CD4-positive, alpha-beta T cell treated with Interleukin-4 for 4 hours (primary cell): ENCODE measurements at places on chromosomes 7 and 10.

GRCh38 chr7:102050864-102051460 lies 233.5 kb downstream of the CUX1 start:
- no peak for DNase-seq

- no peak for DNase-seq
Observed at GRCh38 chr10:50629495-50630122, 5.9 kb upstream of the SGMS1 start.

- DNase-seq, result no peak
Observed at GRCh38 chr7:151927540-151927939, 28.7 kb upstream of the GALNTL5 start.

DNA sequence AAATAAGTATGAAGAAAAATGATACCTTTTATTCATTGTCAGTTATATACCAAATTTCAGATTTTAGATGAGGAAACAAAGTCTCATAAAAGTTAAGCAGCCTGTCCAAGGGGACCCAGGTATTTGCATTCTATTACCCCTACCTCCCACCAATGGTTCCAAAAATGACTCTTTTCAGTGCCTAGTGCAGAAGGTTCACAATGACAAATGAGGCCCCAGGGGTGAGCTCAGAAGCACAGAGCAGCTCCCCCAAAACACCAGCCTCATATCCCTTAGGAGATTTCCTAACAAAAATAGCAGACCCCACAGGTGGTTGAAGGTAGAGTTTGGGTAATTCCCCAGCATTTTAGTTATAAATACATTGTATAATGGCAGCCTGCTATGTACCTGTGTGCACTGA lies 168.6 kb downstream of the REEP3 start:
- no peak for DNase-seq

DNA sequence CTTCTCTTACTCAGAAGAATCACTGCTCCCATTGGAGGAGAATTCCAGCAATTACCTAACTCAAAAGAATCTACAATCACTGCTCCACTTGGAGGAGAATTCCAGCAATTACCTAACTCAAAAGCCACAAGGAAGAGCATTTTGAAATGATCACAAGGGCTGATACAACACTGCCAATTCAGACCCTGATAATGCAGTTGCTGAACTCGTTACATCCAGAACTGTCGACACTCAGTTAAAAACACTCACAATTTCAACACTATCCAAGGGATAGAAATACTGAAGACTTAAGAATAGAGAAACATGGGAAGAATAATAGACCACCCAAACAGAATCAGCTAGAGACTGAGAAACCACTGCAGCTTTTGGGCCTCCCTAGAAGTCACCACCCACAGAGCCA lies 27.8 kb downstream of the AFAP1L2 start:
- DNase-seq, result no peak

DNA sequence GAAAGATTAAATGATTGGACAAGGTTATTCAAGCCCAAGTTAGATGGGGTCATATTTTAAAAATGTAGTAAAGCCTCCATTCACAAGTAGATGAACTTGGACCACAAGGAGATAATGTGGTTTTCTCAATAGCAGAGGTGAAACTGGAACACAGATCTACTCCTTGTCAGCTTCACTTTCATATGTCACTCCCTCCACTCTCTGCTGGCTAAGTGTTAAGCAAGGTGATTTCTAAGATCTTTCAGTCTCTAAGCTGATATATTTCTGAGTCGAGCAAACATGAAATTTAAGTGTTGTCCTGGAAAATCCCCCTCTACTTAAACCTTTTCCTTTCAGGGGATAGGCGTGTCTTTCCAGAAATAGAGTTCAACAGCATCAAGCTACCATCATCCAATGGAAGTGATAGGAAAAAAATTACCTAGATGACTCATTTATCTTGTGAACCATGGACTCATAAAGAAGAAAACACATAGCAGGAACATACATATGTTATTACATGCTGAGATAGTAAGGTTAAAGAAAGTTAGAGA lies 275.0 kb downstream of the PTEN start:
- DNase-seq, result no peak

- DNase-seq, result peak; percentile 7
Observed at GRCh38 chr10:92544296-92544695, 29.6 kb downstream of the IDE start.

GRCh38 chr10:63699785-63700613 lies 178.8 kb downstream of the REEP3 start:
- no peak for DNase-seq

DNA sequence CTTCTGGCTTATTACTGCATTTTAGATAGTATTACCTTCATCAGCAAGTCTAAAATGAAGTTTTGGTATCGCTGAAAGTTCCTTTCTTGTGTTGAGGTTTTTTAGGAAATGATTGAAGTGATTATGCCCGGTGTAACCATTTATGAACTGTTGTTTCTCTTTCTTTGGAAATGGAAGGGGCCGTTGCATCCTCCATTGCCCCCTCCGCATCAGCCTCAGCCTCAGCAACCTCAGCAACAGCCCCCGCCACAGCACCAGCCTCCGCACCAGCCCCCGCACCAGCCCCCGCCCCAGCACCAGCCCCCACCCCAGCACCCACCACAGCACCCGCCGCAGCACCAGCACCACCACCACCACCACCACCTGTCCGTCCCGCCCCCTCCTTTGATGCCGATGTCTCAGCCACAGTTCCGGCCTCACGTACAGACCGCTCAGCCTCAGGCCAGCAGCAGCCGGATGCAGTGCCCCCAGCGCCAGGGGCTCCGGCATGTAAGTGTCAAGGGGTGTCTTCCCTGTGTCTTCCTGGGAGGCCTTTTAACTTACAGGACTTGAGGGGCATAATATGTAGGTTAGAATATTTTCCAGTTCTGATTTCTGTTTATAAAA lies 72.6 kb downstream of the SHH start:
- DNase-seq, result no peak

- no peak for DNase-seq
Observed at GRCh38 chr7:118794419-118794818, 569.9 kb downstream of the ANKRD7 start.

- no peak for DNase-seq
Observed at GRCh38 chr10:44390585-44391072, 5.7 kb upstream of the CXCL12 start.

DNA sequence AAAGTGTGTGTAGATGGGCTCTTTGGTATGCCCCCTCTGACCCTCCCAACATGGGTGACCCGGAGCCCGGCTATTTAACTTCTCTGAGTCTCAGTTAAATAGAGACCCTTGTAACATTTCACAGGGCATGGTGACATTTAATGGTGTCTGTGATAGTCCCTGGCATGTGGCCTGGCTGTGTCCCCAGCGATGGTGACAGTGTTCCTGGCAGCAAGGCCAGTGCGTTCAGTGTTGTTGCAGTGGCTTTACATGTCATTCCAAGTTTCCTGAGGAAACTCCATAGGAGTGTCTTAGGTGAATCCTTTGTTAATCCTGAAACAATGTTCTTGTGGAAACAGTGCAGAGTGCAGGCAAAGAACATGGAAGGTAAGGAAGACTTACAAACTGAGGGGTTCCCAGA lies 137.0 kb downstream of the RAMP3 start:
- DNase-seq, result no peak

DNA sequence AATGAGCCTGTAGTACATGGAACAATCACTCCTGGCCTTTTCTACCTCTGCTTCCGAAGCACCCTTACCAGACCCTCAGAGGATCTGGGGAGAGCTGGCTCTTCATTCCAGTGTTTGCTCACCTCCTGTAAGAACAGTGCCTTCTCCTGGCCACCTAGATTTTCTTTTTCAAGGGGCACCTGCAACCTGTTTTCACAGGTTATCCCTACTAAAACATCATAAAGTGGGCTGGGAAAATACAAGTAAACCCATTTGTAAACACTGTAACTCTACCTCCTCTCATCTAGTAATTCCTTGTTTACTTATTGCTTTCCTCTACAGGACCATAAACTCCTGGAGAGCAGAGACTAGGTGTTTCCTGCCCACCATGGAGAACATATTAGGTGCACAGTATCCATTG lies 1.1 kb downstream of the PIK3AP1 start:
- no peak for DNase-seq

GRCh38 chr7:132879579-132879978 lies 202.3 kb downstream of the CHCHD3 start:
- DNase-seq, result no peak

DNA sequence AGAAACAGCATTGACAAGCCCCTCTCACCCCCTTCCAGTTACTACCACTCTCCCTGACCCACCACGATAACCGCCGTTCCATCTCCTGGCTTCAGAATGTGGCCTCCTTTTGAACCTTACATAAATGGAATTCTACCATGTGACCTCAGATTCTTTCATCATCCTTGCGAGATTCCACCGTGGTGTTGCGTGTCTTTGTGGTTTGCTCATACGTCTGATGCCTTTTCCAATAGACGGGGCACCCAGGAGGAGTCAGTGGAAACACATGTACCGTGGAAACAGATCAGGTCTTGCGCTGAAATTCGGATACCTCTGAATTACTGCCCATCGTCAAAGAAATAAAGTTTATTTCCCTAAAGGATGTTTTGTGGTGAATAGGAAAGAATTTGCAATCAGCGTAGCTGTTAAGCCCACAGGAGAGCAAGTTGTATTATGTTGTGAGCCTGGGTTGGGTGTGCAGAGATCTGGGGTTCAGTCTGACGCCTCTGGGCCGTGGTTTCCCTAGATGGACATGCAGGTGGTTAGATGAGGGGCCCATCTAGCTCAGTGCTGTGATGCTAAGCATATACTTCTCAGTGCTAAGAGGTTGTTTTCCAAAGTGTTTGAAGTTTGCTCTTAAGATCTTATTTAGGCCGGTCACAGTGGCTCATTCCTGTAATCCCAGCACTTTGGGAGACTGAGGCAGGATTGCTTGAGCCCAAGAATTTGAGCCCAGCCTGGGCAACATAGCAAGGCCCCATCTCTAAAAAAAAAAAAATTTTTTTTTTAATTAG lies 29.1 kb downstream of the GTF2IRD1 start:
- no peak for DNase-seq

DNA sequence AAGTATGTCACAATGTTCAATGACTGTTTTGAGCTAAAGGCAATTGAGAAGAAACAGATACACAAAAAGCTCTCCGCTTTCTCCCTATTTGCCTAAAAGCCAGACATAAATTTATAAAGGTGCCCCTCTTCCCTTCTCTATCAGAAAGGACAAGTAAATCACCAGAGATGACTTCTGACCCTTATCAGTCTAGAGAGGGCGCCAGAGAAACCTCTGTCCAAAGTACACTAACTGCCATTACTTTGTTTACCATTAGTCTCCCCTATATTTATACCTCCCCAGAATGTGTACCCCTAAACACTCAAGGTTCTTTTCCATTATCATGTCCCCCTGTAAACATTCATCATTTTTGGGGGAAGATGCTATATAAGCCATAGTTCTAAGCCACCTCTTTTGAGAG lies 49.3 kb downstream of the TPK1 start:
- DNase-seq, result peak; percentile 39

DNA sequence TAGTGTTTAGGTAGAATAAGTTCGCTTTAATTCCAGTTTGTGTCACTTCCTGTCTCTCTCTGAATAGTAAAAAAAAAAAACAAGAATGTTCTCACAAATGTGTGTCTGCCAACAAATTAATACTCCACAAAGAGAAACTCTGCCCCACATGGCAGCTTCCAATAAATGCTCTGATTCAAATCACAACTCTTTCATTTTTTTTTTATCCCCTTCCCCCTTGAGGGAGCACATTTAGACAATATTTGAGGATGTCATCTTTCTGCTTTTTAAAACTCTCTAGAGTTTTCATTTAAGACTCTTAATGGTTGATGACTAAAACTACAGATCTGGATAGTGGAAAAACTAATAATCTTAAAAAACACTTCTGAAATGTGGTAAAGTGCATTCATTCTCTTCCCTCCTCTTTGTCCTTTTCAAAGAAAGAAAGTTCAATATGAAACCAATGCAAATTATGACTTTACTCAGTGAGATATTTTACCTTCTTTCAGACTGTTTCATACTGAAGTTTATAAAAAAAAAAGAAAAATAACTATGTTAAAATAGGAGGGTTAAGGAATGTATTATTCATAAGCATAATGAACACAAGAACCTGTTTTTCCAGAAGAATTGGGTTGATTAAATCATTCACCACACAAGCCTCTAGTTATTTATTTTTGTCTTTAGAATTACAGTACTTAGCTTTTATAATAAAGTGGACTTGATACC lies 42.3 kb downstream of the ARID5B start:
- DNase-seq, result peak; percentile 61

DNA sequence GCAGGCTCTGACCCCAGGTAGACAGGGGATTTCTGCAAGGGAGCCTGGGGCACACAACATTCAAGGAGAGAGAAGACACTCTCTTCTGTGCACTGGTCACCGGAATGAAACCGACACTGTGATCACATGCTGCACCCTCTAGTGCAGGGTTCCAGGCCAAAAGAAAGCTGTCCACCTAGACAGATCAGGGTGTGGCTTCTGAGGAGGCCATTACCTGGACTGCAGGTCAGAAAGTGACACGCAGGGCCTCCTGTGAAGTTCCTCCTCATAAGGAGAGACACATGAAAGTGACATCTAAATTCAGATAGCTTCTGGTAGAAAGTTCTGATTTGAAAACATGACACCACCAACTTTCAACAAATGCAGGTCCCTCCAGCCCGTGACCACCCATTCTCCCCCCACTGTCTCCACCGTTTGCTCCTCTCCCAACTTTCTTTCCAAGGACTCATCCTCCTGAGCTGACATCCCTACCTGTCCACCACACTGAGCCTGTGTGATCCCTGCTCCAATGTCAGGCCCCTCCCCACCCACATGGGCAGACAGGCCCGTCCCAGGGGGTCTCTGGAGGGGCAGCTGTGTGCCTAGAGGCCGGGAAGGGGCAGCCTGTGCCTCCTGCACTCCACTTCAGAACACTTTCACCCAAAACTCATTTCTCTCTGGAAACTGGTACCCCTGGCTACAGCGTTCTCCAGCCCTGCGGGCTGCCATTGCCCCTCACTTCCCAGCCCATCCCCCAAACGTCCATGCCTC lies 198.0 kb downstream of the TNS3 start:
- no peak for DNase-seq

- DNase-seq, result no peak
Observed at GRCh38 chr7:7190142-7190541, 7.8 kb downstream of the C1GALT1 start.

DNA sequence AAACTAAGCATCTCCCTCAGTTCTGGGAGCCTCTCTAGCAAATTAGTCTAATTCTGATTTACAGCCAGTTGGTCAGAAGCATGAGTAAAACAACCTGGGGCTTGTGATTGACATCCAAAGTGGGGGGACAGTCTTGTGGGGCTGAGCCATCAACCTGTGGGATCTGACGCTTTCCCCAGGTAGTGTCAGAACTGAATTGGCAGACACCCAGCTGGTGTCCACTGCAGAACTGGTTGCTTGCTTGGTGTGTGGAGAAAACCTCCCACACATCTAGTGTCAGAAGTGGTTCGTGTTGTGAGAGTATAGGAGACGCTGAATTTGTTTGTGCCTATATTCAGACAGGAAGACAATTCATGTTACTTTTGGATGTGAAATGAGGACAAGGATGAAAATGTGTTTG lies 92.2 kb upstream of the PDCD4 start:
- no peak for DNase-seq

- no peak for DNase-seq
Observed at GRCh38 chr7:125127304-125127703, 197.7 kb upstream of the POT1 start.
